ENCODE measurements at places on chromosomes 11 and 22.

- DNase-seq, result no peak
Observed at GRCh38 chr11:12482839-12483238, 105.5 kb downstream of the PARVA start.

DNA sequence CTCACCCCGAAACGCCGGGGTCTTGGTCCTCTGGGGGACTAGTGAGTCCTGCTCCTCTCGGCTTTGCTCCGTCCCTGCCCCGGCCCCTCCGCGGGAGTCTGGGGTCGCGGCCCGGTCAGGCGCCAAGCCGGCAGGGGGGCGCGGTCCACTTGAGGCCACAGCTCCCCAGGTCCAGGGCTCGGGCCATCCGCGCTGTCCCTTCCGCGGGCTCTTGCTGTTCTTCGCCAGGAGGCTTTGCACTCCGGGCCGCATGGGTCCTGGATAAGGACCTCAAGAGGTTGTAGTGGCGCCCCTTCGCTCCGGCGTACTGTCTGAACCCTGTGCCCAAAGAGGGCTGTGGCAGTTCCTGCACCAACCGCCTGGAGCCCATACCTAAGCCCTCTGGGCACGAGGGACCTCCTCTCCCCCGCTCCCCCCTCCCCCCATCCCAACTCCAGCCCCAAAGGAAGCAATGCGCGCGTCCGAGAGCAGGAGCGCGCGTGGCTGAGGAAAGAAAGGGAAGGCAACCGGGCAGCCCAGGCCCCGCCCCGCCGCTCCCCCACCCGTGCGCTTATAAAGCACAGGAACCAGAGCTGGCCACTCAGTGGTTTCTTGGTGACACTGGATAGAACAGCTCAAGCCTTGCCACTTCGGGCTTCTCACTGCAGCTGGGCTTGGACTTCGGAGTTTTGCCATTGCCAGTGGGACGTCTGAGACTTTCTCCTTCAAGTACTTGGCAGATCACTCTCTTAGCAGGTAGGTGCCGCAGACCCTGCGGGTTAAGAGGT lies at the start of gene ADM:
Gene ADM (plus strand): TSS at position 579 of the 767 bp plus-strand sequence. CDS start 628 bp downstream, outside the sequence.
- peak; percentile 75 for DNase-seq

- no peak for DNase-seq
Observed at GRCh38 chr11:108927791-108928545, 263.1 kb downstream of the DDX10 start.

DNA sequence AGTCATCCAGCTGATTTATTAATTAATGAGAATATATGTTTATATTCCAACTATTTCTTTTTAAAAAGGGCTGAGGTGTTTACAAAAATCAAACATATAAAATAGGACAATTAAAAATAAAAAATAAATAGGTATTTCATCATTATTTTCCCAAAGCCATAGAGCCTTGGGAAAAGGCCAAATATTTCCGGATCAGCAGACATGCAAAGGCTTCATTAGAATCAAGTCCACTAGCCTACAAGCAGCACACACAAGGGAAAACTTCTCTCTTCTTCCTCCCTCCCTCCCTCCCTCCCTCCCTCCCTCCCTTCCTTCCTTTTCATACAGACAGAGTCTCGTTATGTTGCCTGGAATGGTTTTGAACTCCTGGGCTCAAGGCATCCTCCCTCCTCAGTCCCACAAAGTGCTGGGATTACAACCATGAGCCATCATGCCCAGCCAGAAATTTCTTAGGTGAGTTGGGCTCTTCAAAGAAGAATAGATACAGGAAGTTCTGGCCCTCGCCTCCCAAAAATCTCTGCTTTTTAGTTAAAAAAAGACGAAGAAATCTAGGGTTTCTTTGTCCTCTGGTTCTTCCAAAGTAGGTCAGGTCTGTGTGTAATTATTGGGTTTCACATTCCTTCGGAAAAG lies 121.2 kb downstream of the SIK3 start:
- no peak for DNase-seq

DNA sequence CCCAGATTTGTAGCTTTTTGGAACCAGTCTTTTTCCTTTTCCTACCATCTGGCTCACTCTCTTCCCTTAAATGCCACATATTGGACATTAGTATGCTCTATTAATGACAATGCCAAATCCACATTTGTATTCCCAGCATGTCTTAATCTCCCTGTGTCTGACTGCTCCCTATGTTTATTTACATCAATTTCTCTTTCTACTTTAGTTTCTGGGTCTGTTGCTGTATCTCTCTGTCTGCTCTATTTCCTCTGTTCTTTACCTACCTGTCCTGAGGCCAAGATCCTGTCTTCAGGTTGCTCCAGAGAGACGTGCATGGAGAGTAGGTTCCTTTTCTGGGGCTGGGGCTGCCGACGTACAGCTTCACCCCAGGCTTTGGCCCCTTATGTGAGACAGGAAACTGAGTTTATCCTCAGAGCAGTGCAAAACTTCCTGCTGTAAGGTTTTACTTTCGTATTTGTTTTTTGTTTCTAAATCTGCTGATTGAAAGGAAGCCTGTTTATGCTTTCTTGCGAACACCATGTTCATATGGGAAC lies 25.6 kb downstream of the OR2AG2 start:
- DNase-seq, result no peak

DNA sequence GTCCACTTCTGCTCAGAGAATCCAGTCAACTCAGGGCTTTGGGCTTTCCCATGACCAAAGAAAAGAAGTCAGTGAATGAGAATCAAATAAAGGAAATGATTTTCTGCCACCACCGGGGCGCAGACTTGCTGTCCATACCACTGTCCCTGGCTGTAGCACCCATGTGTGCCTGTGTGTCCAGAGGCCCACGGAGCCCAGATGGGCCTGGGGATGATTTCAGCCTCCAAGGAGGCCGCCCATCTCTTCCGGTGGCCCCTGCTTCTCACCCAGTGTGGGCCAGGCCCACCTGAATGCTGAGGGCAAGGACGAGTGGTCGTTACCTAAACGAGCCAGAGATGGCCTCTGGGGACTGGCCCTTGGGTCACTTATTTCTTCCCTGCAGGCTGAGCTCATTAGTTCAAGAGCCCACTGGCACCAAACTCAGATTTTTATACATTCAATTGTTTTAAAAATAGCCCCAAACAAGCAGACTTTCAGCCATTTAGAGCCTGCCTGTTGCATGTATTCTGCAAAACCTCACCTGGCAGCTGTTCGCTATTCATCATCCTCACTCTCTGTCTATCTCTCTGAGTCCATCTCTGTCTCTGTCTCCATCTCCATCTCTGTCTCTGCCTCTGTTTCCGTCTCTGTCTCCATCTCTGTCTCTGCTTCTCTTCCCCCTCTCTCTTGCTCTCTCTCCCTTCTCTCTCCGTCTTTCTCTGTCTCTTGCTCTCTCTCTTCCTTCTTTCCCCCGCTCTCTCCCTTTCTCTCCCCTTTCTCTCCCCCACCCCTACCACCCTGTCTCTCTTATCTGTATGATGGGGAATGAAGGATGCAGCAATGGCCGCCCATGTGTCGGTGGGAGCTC lies 24.2 kb downstream of the KRTAP5-5 start:
- DNase-seq, result no peak

DNA sequence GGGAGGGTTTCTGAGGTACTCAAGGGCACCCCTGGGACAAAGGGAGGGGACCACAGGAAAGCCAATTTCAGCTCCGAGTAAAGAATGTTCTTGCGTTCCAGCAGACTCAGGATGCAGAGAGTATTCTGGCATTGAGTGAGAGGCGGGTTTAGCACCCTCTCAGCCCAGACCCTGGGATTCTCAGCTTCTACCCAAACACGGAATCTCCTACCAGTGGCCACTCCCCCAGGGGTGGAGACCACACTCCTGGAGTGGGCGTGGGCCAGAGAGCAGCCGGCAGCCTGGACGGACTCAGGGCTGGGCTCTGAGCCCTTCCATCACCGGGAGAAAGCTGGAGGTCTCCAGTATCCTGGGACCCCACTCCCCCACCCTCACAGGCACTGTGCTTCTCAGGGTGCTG lies 26.1 kb upstream of the TTLL12 start:
- no peak for DNase-seq

DNA sequence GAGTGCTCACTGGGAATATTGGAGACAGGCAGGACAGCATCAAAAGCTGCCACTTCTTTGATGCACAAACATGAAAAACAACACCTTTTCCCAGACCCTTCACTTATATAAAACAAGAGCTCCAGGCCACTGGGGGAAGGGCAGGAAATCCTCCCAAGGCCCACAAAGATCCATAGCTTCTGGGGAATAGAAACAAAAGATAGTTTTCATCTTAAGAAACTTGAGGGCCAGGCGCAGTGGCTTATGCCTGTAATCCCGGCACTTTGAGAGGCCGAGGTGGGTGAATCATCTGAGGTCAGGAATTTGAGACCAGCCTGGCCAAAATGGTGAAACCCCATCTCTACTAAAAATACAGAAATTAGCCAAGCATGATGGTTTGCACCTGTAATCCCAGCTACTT lies 15.3 kb downstream of the RTL6 start:
- no peak for DNase-seq

DNA sequence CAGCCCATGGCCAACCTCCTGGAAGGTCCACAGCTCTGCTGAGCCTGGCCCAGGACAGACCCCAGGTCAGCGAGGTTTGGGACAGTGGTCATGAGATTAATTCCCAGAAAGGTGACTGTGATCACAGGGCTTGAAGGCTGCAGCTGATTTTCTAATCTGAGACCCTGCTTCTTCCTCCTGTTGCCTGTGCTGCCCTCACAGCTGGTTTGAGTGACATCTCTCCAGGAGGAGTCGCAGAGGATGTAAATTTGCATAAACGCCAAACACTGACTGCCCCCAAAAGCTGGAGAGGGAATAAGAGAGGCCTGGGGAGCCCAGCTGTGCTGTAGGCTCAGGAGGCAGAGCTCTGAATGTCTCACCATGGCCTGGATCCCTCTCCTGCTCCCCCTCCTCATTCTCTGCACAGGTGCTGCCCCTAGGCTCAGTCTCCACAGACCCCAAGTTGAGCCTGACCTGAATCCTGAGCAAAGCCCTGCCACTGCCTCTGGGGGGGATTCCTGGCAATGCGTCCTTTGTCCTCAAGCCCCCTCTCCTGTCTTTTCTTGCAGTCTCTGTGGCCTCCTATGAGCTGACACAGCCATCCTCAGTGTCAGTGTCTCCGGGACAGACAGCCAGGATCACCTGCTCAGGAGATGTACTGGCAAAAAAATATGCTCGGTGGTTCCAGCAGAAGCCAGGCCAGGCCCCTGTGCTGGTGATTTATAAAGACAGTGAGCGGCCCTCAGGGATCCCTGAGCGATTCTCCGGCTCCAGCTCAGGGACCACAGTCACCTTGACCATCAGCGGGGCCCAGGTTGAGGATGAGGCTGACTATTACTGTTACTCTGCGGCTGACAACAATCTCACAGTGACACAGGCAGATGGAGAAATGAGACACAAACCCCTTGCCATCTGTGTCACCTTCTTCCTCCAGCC lies 23.8 kb downstream of the GGTLC2 start:
- DNase-seq, result no peak

- DNase-seq, result no peak
Observed at GRCh38 chr11:67505605-67506396, 638 bp upstream of the PITPNM1 start.

DNA sequence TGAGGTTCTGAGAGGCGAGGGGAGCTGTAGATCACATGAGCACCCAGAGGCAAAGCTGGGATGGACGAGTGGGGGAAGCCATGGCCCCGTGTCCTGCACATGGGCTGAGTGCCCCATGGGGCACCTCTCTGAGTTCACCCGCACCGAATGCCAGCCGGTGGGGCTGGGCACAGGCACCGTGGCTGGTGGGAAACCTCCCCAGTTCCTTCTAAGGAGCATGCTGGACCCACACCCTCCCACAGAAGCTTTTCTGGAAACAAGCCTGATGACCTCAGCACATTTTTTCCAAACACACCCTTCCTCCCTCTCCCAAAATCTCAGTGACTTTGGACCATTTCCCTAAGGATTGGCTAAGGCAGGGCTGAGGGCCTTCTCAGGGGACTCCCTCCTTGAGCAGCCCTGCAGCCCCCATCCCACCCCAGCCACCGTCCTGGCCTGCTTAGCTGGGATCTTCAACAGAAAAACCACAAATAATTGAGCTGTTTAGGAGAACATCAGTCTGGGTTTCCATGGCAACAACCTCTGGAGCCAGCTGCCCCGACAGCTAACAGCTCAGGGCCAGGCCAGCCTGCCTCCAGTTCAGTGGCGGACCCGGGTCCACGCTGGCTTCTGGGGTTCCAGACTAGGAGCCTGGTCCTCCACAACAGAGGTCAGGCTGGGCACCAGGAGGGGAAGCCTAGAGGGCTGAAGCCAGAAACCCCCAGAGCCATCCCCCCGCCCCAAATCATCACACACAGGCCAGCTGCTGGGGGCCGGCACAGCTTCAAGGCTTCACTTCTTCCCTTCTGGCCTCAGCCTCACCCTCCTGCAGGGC lies 18.1 kb upstream of the LINC01488 start:
- no peak for DNase-seq

- no peak for DNase-seq
Observed at GRCh38 chr11:2759228-2760195, 59.7 kb upstream of the KCNQ1OT1 start.

DNA sequence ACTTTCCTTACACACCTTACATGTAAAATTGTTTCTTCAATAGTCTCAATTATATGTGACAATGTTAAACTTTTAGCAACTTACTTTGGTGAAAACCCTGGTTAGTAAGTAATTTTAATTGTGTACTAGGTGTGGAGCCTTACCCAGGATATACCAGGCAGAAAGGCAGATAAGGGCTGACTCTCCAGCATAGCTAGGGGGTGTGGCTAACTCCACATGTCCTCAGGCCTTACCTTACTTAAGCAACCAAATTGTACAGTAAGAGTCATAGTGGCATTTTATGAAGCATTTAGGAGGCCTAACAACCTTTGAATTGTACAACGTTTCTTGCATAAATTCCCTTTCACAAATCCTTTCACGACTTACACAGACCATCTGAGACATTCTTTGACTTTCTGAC lies 118.2 kb upstream of the OR9Q1 start:
- no peak for DNase-seq

- DNase-seq, result no peak
Observed at GRCh38 chr11:37718431-37718999, 1120.5 kb upstream of the RAG2 start.

DNA sequence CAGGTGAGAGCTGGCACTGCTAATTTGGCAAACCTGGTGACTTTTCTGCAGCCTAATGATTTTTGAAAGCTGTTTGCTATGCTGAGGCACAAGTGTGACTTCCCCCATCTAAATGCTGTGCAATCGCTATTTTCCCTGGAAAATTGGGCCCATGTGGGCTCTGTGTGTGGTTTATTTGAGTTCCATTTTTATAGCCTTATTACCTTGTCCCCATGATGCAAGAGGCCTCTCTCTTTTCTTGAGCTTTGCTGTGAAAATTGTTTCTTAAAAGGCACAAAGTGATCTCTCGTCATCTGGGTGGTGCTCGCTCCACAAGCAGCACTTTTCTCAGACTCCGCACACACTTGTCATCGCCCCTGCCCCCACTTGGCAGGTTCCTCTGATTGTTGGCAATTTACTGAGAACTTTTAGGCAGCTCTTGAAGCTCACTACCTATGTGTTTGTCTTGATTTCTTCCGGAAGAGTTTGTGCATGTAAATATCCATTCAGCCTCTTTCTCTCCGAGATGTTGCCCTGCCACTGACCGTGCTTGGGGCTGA lies 24.9 kb downstream of the BMAL1 start:
- DNase-seq, result no peak

GRCh38 chr11:10261821-10262220 lies 32.2 kb downstream of the SBF2 start:
- no peak for DNase-seq

- no peak for DNase-seq
Observed at GRCh38 chr11:133508468-133508867, 23.8 kb downstream of the OPCML start.

All from anterior cingulate cortex (tissue), 58 donors.